ENCODE measurements at places on chromosomes 12 and 14.

DNA sequence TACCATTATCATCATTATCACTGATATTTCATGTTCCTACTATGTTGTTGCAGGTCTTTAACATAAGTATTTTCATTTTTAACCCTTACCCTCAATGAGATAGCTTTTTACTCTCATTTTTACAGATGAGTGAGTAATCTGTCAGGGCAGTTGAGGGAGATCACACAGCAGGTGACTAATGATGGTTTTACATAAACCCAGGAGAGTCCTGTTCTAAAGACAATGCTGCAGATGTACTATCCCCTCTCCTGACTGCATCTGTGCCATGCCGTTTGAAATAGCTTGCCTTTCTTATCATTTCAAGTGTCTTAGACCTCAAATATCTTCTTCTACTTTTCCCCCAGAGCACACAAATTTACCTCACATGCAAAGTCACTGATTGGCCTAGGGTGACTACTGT is 1552.1 kb upstream of the SEL1L start:
- no peak for DNase-seq
- H3K27ac ChIP-seq, result no peak overlapping the region
- peaks cover 2% of the 10 kb centered on the region for H3K27me3 ChIP-seq
- H3K36me3 ChIP-seq, result no peaks in the 10 kb centered on the region
- H3K4me1 ChIP-seq, result no peaks in the 10 kb centered on the region
- no peak overlapping the region for H3K4me3 ChIP-seq

- H3K4me3 ChIP-seq, result no peak overlapping the region
- no peaks in the 10 kb centered on the region for H3K4me1 ChIP-seq
- no peak overlapping the region for H3K27ac ChIP-seq
- DNase-seq, result peak; percentile 46
These were observed 8.5 kb upstream of the CFL2 start for GRCh38 chr14:34722723-34723545.

DNA sequence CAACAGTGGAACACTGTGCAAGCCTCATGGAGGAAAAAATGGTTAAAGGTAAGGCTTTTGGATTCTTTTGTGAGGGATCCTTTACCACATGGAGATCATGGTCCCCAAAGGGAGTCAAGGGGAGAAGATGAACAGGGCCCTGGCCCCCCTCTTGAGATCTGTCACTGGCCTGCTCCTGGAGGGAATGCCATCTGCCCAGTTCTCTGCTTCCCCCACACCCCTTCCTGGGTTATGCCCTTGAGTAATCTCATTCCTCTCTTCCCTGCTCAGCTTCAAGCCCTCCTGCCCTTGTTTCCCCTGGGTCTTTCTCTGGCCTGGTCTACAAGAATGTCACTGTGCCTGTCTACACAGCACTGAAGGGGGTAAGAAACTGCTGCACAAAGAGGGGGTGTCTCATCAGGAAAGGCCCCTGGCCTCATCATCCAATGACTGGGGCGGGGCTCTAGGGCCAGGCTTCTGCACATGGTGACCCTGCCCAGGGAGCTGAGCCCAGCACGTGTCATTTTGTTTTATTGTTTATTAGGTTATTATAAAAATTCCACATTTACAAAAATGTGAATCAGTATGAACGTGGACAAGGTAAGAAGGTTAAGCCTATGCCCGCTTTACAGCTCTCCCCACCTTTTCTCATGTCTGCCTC is 30.3 kb downstream of the PIGH start:
- no peak overlapping the region for H3K4me3 ChIP-seq
- no peaks in the 10 kb centered on the region for H3K4me1 ChIP-seq
- no peak overlapping the region for H3K27ac ChIP-seq
- no peaks in the 10 kb centered on the region for H3K27me3 ChIP-seq
- no peak for DNase-seq
- H3K36me3 ChIP-seq, result no peaks in the 10 kb centered on the region

DNA sequence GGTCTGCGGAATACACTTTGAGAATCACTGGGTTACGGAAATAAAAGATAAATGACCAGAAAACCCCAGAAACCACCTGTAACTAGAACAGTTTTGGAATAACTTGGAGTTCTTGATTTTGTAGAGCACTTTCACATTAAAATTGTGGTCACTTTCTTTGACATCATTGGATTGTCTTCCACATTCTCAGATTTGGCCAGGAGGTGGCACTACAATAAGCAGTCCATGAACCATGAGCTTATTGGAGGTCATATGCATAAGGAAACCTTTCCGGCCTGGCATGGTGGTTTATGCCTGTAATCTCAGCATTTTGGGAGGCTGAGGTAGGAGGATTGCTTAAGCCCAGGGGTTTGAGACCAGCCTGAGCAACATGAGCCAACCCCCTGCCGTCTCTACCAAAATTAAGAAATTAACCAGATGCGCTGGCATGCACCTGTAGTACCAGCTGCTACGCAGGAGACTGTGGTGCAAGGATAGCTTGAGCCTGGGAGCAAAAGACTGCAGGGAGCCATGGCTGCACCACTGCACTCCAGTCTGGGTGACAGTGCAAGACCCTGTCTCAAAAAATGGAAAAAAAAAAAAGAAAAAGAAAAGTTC is 107.7 kb upstream of the CAND1 start:
- no peaks in the 10 kb centered on the region for H3K4me1 ChIP-seq
- no peak overlapping the region for H3K4me3 ChIP-seq
- H3K36me3 ChIP-seq, result no peaks in the 10 kb centered on the region

DNA sequence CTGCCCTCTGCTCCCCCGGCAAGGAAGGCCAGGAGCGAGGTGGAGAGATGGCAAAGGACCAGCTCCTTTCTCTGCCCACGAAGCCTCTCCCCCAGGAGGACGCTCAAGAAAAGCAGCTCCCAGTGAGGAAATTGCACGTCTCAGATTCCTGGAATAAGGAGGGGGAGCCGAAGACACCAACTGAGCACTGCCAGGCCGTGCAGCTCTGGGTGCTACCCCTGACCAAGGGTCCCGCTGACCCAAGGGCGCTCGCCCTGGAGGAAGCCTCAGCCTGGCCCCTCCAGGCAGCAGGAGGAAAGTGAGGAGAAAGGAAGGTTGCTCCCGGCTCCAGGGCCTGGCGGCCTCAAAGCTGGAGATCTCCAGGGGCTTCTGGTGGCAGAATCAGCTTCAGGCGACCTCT is 174.1 kb upstream of the SFSWAP start:
- H3K36me3 ChIP-seq, result no peaks in the 10 kb centered on the region
- no peak overlapping the region for H3K27ac ChIP-seq
- H3K27me3 ChIP-seq, result no peaks in the 10 kb centered on the region
- H3K4me1 ChIP-seq, result no peaks in the 10 kb centered on the region
- DNase-seq, result no peak
- H3K4me3 ChIP-seq, result no peak overlapping the region

GRCh38 chr12:50507930-50508329 is 3.1 kb downstream of the DIP2B start:
- H3K4me3 ChIP-seq, result no peak overlapping the region
- H3K4me1 ChIP-seq, result peaks cover 50% of the 10 kb centered on the region
- no peaks in the 10 kb centered on the region for H3K27me3 ChIP-seq
- H3K27ac ChIP-seq, result peak overlapping the region; percentile 95
- DNase-seq, result no peak
- H3K36me3 ChIP-seq, result no peaks in the 10 kb centered on the region

DNA sequence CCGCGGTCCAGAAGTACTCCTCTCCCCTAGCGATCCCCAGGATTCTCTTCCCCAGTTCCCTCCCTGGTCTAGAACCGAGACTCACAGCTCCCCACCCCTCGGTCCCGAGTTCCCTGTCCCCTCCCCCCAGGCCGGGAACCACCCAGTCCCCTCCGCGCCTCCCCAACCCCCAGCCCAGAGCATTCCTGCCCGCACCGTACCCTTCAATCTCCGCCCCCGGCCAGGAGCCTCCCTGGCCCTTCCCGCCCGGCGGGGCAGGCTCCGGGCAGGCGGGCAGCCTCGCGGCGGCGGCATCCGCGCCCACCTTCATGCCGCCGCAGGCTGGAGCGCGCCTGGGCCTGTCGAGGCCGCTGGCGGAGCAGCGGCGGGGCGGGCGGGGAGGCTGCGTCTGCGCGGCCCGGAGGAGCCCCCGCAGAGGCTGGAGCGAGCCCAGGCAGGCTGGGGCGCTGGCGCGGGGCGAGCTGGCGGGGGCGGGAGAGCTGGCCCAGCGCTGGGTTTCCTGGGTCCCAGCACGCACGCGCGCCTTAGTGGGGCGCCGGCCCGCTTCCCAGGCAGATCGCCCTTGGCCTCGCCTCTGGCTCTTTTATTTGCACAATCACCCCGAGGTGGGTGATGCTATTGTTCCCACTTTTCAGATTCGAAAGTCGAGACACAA is 22.2 kb upstream of the GPR132 start:
- no peaks in the 10 kb centered on the region for H3K36me3 ChIP-seq
- no peak overlapping the region for H3K27ac ChIP-seq
- DNase-seq, result no peak

GRCh38 chr14:98195256-98195655 is 1076.7 kb downstream of the BCL11B start:
- H3K4me3 ChIP-seq, result no peak overlapping the region
- no peak for DNase-seq
- no peak overlapping the region for H3K27ac ChIP-seq
- H3K27me3 ChIP-seq, result no peaks in the 10 kb centered on the region

GRCh38 chr12:1886396-1887008 is 31.9 kb downstream of the CACNA2D4 start:
- no peak overlapping the region for H3K4me3 ChIP-seq
- H3K27ac ChIP-seq, result no peak overlapping the region
- no peaks in the 10 kb centered on the region for H3K36me3 ChIP-seq
- H3K4me1 ChIP-seq, result no peaks in the 10 kb centered on the region

GRCh38 chr12:116293687-116294453 is 16.4 kb upstream of the MED13L start:
- no peak for DNase-seq
- no peak overlapping the region for H3K27ac ChIP-seq
- H3K4me3 ChIP-seq, result no peak overlapping the region
- H3K4me1 ChIP-seq, result no peaks in the 10 kb centered on the region

DNA sequence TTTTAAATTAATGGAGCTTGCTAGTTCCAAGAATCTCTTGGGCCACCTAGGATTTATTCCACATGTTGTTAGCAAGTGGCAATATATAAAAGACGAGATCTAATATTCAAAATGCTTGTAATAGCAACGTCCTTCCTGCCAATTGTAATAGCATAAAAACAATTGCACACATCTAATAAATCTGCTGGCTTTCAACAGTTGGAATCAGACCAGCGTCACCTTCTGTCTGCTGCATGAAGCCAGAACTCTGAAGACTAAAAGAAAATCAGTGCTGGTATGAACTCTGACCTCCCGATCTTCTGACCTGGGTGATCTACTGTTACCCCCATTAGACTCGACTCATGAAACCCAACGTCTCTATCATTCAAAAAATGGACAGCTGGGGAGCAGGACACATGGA is 100.6 kb downstream of the DIO2 start:
- H3K4me1 ChIP-seq, result no peaks in the 10 kb centered on the region
- H3K27me3 ChIP-seq, result peaks cover 5% of the 10 kb centered on the region
- DNase-seq, result no peak
- H3K36me3 ChIP-seq, result no peaks in the 10 kb centered on the region

- no peak overlapping the region for H3K27ac ChIP-seq
- H3K4me1 ChIP-seq, result peaks cover 26% of the 10 kb centered on the region
- H3K27me3 ChIP-seq, result no peaks in the 10 kb centered on the region
- DNase-seq, result peak; percentile 59
These were observed 13.4 kb upstream of the ALDH2 start for GRCh38 chr12:111753144-111753881.

DNA sequence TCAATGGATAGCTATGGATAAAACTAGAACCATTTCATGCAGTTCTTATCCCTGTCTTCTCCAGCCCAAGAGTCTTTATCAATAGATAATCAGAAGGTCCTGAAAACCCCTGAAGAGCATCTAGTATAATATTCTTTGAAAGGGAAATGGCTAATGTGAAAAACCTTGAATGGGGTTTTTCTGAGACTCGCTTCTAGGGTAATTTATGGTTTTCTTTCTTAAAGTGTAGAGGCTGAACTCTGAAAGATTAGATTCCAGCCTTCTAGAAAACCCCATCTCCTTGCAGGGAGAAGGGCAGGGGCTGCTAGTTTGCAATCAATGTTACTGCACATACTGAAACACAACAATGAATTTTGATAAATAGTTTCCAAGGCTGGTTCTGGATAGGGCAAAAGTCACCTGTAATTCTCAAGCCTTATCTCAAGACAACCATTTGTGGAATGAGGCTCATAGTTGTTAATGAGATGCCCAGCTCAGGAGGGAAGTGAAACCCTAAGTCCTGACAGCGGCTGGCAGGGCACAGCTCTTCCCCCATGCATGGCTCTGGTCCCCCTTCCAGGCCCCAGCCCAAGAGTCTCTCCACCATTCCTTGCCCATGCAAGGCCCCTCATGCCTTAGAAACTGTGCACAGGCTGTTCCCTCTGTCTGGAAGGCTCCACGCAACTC is 33.7 kb upstream of the PYGL start:
- no peaks in the 10 kb centered on the region for H3K27me3 ChIP-seq
- H3K36me3 ChIP-seq, result no peaks in the 10 kb centered on the region
- no peak overlapping the region for H3K27ac ChIP-seq
- no peaks in the 10 kb centered on the region for H3K4me1 ChIP-seq

DNA sequence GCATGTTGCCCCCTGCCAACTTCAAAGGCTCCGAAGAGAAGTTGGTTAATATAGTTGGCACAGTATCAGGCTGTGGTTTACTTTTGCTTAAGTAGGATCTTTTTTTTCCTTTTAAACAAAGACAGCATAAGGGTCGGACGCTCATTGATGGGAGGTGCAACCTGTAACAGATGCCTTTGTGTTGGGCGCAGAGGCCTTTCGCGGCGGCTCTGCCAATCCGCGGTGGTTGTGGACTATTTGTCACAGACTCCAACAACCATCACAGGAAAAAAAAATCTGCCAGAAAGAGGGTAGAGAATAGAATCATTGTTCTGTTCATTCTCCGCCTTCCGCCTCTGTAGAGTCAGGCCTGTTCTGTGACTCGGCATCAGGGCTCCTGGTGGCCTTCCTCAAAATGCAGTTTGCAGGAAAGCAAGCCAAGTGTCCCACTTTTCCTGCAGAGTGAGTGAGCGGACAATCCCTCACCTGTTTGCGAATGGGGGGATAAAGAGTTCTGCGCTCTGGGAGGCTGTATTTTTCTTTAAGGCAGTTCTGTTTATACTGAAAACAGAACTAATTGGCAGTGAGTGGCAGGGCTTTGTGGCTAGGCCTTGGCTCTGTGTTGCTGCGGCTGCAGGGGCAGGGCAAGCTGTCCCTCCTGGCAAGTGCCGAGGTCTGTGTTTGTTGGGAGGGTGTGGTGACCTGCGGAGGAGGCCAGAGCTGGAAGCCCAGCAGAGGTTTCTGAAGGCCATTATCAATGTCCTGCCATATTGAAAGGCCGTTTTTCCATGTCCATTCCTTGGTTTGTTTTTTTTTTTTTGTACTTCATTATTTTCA is 83.0 kb upstream of the PIWIL1 start:
- H3K36me3 ChIP-seq, result no peaks in the 10 kb centered on the region
- no peak overlapping the region for H3K27ac ChIP-seq
- DNase-seq, result no peak
- no peaks in the 10 kb centered on the region for H3K4me1 ChIP-seq
- H3K4me3 ChIP-seq, result no peak overlapping the region

Measured in liver (tissue), 10 donors.